ENCODE measurements at places on chromosomes 7 and 10. TPM values are rescaled to one million over a fixed set of nuclear protein-coding genes. Genes with fewer than 3 reads are reported as not detected.

Gene GHRHR
- total RNA-seq, result not detected

DNA sequence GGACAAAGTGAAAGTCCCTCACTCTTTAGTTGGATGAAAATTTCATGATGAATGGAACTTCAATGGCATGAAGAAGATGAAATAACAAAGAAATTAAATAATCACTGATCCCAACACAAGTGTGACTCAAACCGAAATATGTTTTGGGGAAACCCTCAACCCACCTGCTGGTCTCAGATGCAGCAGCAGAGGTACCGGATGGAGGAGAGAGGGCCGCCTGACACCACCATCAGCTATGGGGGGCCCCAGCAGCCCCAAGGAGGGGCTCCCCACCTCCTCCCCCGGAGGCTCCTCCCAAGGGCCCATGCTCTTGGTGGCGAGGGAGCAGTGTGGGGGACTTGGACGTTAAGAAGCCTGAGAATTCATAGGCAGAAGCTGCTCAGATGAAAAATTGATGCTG, 137.2 kb upstream of the ADARB2 start:
- no peaks in the 10 kb centered on the region for H3K4me1 ChIP-seq
- no peak overlapping the region for H3K4me3 ChIP-seq
- H3K27me3 ChIP-seq, result no peaks in the 10 kb centered on the region
- no peak for DNase-seq
- H3K36me3 ChIP-seq, result peaks cover 2% of the 10 kb centered on the region
- H3K27ac ChIP-seq, result no peak overlapping the region

DNA sequence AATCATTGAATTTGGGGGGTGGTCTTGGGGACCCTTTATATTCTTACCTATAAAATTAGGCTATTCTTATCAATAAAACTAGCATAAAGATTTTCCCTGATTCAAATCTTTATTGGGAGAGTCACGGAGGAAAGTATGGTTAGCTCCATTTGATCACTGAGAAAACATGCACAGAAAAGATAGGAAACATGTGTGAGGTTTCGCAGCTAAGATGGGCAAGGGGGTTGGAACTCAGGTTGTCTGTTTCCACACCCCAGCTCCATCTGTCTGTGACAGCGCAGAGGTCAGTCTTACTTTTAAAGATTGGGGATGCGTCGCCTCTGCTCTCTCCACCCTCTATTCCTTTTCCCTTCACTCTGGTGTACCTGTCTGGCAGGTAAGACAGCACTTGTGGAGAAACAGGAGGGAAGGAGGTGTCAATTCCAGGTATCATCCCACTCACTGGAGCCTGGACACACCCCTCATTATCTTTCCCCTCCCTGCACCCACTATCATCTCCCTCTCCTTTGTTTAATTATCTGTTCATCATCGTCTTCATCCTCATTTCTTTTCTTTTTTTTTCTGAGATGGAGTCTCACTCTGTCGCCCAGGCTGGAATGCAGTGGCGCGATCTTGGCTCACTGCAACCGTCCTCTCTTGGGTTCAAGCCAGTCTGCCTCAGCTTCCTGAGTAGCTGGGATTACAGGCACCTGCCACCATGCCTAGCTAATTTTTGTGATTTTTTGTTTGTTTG, 2.4 kb upstream of the DENND10 start:
- no peak overlapping the region for H3K27ac ChIP-seq
- H3K36me3 ChIP-seq, result no peaks in the 10 kb centered on the region
- no peaks in the 10 kb centered on the region for H3K27me3 ChIP-seq
- H3K4me1 ChIP-seq, result peaks cover 7% of the 10 kb centered on the region
- DNase-seq, result no peak
- no peak overlapping the region for H3K4me3 ChIP-seq

DNA sequence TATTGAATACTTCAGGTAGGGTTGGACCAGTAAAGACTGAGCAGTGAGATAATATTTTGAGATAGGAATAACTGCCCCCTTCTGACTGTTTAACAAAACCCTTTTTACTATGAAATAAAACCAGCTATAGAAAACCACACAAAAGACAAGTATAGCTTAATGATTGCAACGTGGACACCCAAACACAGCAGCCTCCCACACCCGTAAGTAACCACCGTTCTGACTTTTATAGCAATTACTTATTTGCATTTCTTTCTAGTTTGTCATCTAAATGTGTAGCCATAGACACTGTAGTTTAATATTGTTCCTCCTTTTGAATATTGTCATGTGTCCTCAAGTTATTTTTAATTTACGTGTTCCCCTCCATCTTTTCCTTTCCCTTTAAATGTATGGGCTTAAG, 42.9 kb upstream of the SYPL1 start:
- no peak overlapping the region for H3K4me3 ChIP-seq
- peaks cover 4% of the 10 kb centered on the region for H3K4me1 ChIP-seq
- H3K36me3 ChIP-seq, result no peaks in the 10 kb centered on the region
- peaks cover 30% of the 10 kb centered on the region for H3K27me3 ChIP-seq
- no peak overlapping the region for H3K27ac ChIP-seq

- H3K27ac ChIP-seq, result no peak overlapping the region
- H3K4me3 ChIP-seq, result no peak overlapping the region
- no peaks in the 10 kb centered on the region for H3K4me1 ChIP-seq
These were observed 717.3 kb downstream of the XPNPEP1 start for GRCh38 chr10:109205929-109206585.

DNA sequence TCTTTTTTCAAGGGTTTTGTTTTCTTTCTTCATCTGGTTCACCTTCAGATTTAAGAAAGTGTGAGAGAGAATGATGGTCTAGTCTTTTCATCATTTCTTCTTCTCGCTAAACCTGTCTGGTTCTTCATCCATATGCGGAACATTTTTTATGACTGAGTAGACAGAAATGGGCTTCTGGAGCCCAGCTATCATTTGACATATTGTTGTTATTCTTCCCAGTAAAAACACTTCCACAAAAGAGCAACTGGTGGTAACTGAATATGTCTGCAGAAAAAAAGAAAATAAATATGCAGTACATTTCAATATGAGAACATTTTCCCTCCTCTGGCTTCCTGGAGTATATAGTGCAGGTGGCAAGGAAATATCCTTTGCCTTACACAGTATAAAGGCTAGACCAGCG, 209.5 kb downstream of the JCAD start:
- H3K4me1 ChIP-seq, result no peaks in the 10 kb centered on the region
- H3K4me3 ChIP-seq, result no peak overlapping the region
- H3K36me3 ChIP-seq, result no peaks in the 10 kb centered on the region
- peaks cover 14% of the 10 kb centered on the region for H3K27me3 ChIP-seq
- DNase-seq, result no peak
- no peak overlapping the region for H3K27ac ChIP-seq

Data from activated naive CD8-positive, alpha-beta T cell treated with anti-CD3 and anti-CD28 coated beads for 36 hours (primary cell).